Tibial nerve (tissue), 4 donors: ENCODE measurements at places on chromosomes 12 and 14.
A peak's percentile ranks its signal among the peaks of the same experiment; 100 is the strongest.

- H3K4me1 ChIP-seq: no peaks in the 10 kb centered on the region
- H3K36me3 ChIP-seq: no peaks in the 10 kb centered on the region
- no peak for DNase-seq
- no peak overlapping the region for H3K27ac ChIP-seq
Measured at GRCh38 chr14:29724991-29725390, 202.7 kb downstream of the PRKD1 start.

DNA sequence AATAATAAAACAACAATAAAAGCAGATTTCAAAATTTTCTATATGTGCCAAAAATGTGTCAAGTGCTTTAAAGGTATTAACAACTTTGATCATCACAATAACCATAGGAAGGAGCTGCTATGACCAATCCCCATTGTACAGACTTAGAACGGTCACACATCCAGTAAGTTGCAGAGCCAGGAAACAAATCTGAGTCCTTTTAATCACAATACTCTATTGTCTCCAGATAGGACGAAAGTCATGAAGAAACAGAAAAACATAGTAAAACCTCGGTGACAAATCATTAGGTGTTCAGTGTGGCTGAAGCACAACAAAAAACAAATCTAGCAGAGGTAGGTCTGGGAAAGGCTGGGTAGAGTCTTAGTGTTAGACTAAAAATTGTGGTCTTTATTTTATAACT, 178.8 kb downstream of the GRIP1 start:
- no peak overlapping the region for H3K27ac ChIP-seq
- DNase-seq: no peak
- H3K4me1 ChIP-seq: no peaks in the 10 kb centered on the region

- H3K27me3 ChIP-seq: no peaks in the 10 kb centered on the region
- H3K4me1 ChIP-seq: no peaks in the 10 kb centered on the region
- DNase-seq: no peak
Measured at GRCh38 chr12:8446642-8447547, 8.9 kb upstream of the CLEC6A start.

- no peaks in the 10 kb centered on the region for H3K4me1 ChIP-seq
- H3K27ac ChIP-seq: no peak overlapping the region
- DNase-seq: no peak
- no peak overlapping the region for H3K4me3 ChIP-seq
- H3K36me3 ChIP-seq: no peaks in the 10 kb centered on the region
Measured at GRCh38 chr14:99282261-99283050, 10.5 kb upstream of the BCL11B start.

- no peaks in the 10 kb centered on the region for H3K36me3 ChIP-seq
- H3K4me3 ChIP-seq: no peak overlapping the region
- H3K27ac ChIP-seq: no peak overlapping the region
Measured at GRCh38 chr14:37122288-37122687, 50.1 kb downstream of the SLC25A21 start.

DNA sequence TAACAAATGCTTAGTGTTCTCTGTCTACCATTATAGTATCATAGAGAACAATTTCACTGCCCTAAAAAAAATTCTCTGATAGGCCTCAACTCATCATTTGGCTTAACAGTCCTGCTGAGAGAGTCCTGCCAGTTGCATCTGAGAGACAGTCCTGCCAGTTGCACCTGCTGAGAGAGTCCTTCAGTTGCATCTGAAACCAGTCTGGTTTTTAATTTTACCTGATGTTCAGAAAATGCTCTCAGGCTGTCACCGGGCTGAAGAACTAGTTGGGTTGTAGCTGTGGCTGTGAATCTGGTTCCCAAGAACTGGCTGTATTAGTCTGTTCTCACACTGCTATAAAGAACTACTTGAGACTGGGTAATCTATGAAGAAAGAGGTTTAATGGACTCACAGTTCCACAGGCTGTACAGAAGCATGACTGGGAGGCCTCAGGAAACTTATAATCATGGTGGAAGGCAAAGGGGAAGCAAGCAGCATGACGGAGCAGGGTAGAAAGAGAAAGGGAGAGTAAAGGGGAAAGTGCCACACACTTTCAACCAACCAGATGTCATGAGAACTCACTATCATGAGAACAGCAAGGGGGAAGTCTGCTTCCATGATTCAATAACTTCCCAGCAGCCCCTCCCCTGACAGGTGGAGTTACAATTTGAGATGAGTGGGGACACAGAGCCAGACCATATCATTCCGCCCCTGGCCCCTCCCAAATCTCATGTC, 51.6 kb downstream of the PRKCH start:
- no peak for DNase-seq
- H3K27ac ChIP-seq: no peak overlapping the region
- H3K4me3 ChIP-seq: no peak overlapping the region
- no peaks in the 10 kb centered on the region for H3K27me3 ChIP-seq
- H3K36me3 ChIP-seq: peaks cover 6% of the 10 kb centered on the region

DNA sequence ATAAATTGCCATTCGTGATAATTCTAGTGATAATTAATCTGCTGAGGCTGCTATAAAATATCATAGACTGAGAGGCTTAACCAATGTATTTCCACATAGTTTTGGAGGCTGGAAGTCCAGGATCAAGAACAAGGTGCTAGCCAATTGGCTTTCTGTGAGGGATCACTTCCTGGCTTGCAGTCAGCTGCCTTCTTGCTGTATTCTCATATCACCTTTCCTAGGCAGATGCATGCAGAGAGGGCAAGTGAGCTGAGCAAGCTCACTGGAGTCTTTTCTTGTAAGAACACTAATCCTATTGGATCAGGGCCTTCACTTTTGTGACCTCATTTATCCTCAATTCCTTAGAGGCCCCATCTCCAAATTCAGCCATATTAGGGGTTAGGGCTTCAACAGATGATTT, 640.7 kb downstream of the DIO2 start:
- H3K4me1 ChIP-seq: no peaks in the 10 kb centered on the region
- no peaks in the 10 kb centered on the region for H3K27me3 ChIP-seq
- no peak for DNase-seq
- H3K27ac ChIP-seq: no peak overlapping the region

GRCh38 chr14:51697848-51698247, 46.1 kb downstream of the FRMD6 start:
- H3K27ac ChIP-seq: no peak overlapping the region
- DNase-seq: no peak

GRCh38 chr14:76924371-76925096, 98.3 kb downstream of the LRRC74A start:
- no peaks in the 10 kb centered on the region for H3K4me1 ChIP-seq
- DNase-seq: no peak
- no peak overlapping the region for H3K4me3 ChIP-seq
- no peaks in the 10 kb centered on the region for H3K36me3 ChIP-seq
- no peaks in the 10 kb centered on the region for H3K27me3 ChIP-seq
- no peak overlapping the region for H3K27ac ChIP-seq

- no peak for DNase-seq
- H3K4me1 ChIP-seq: no peaks in the 10 kb centered on the region
- H3K27me3 ChIP-seq: no peaks in the 10 kb centered on the region
- no peak overlapping the region for H3K27ac ChIP-seq
- no peak overlapping the region for H3K4me3 ChIP-seq
- no peaks in the 10 kb centered on the region for H3K36me3 ChIP-seq
Measured at GRCh38 chr12:14986449-14986848, 13.6 kb downstream of the PDE6H start.

- H3K36me3 ChIP-seq: no peaks in the 10 kb centered on the region
- no peak for DNase-seq
- H3K27ac ChIP-seq: peak overlapping the region; percentile 74
- H3K4me1 ChIP-seq: no peaks in the 10 kb centered on the region
- H3K27me3 ChIP-seq: no peaks in the 10 kb centered on the region
Measured at GRCh38 chr12:21773806-21774205, 700 bp downstream of the KCNJ8 start.

GRCh38 chr12:63419154-63419553, 249.1 kb downstream of the DPY19L2 start:
- no peaks in the 10 kb centered on the region for H3K4me1 ChIP-seq
- H3K27ac ChIP-seq: no peak overlapping the region
- no peak for DNase-seq

GRCh38 chr12:87820524-87821202, 208.5 kb downstream of the C12orf50 start:
- H3K27me3 ChIP-seq: no peaks in the 10 kb centered on the region
- H3K4me1 ChIP-seq: no peaks in the 10 kb centered on the region
- no peak overlapping the region for H3K4me3 ChIP-seq
- no peak overlapping the region for H3K27ac ChIP-seq

- H3K4me3 ChIP-seq: no peak overlapping the region
- H3K4me1 ChIP-seq: no peaks in the 10 kb centered on the region
- no peak overlapping the region for H3K27ac ChIP-seq
- no peaks in the 10 kb centered on the region for H3K27me3 ChIP-seq
Measured at GRCh38 chr12:58321414-58321813, 380.0 kb downstream of the ATP23 start.

- no peaks in the 10 kb centered on the region for H3K27me3 ChIP-seq
- H3K36me3 ChIP-seq: no peaks in the 10 kb centered on the region
- H3K27ac ChIP-seq: no peak overlapping the region
- DNase-seq: no peak
- no peak overlapping the region for H3K4me3 ChIP-seq
Measured at GRCh38 chr12:27592548-27592947, 68.5 kb downstream of the PPFIBP1 start.

DNA sequence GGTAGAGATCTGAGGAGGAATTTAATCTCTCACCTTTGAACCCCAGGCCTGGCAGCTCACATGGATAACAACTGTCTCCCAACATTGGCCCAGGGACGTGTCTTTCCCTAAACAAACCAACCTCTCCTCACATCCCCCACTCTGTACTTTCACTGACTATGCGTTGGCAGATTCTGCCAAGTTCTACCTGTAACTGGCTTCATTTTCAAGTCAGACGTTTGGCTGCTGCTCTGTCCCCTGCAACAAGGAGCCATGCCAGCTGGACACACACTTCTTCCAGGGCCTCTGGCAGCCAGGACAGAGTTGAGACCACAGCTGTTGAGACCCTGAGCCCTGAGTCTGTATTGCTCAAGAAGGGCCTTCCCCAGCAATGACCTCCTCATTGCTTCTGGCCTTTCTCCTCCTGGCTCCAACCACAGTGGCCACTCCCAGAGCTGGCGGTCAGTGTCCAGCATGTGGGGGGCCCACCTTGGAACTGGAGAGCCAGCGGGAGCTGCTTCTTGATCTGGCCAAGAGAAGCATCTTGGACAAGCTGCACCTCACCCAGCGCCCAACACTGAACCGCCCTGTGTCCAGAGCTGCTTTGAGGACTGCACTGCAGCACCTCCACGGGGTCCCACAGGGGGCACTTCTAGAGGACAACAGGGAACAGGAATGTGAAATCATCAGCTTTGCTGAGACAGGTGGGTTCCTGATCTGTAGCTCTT, at the start of gene INHBC:
Gene INHBC (plus strand): TSS at position 268 of the 707 bp plus-strand sequence. CDS start 103 bp downstream, at position 371.
- no peaks in the 10 kb centered on the region for H3K36me3 ChIP-seq
- DNase-seq: no peak
- H3K27me3 ChIP-seq: no peaks in the 10 kb centered on the region
- H3K4me3 ChIP-seq: no peak within 1 kb of the TSS

DNA sequence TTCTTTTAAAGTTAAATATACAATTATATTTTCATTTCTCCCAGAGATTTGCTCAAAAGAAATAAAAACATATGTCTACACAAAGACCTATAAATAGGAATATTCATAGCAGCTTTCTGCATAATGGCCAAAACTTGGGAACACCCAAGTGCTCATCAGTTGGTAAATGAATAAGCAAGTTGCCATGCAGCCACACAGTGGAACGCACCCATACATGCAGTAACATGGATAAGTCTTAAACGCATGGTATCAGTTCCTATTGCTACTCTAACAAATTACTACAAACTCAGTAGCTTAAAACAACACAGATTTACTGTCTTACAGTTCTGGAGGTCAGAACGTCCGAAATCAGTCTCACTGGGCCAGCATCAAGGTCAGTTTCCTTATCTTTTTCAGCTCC, 78.5 kb downstream of the DPF3 start:
- H3K4me1 ChIP-seq: no peaks in the 10 kb centered on the region
- no peaks in the 10 kb centered on the region for H3K27me3 ChIP-seq
- no peak overlapping the region for H3K27ac ChIP-seq
